ENCODE measurements at places on chromosomes 11 and 22.

GRCh38 chr11:2987881-2988861, 4.0 kb downstream of the NAP1L4 start:
- DNase-seq: peak; percentile 48

DNA sequence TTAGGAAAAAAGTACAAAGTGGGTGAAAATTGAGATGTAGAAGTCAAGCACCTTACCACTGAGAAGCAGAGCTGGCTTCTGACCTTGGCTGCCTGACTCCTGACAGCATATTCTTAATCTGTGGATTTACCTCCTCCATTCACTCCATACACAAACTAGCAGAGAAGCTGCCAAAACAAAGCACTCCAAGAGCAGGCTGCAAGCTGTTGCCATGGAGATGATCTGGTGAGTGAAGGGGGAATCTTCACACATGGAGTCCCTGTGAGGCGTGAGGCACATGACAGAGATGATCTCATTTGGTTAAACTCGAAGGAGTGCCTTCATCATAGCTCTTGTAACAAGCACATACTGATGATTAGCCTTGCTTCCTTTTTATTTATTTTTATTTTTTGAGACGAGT, 16.1 kb downstream of the COMMD9 start:
- DNase-seq: no peak

DNA sequence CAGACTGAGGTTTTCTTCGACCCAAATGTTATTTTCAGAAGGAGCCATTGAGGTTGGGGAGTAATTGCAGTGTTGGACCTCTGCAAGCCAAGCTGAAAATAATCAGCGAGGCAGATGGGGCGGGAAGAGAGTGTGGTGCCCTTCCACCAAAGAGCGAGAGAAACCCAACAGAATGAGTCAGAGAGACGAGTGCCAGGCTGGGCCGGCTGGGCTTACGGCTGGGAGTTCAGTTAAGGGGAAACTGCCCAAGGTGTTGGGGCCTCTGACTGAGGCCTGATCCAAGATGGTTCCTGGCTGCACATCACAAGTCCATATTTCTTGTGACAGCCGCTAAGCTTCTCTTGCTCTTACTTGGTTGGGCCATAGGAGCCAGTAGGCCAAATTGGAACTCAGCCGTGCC, 30.4 kb upstream of the CREB3L1 start:
- no peak for DNase-seq

GRCh38 chr11:44397586-44398178, 87.7 kb upstream of the ALX4 start:
- no peak for DNase-seq

GRCh38 chr11:10267821-10268220, 26.2 kb downstream of the SBF2 start:
- no peak for DNase-seq

GRCh38 chr22:44633647-44634046, 68.4 kb upstream of the PRR5 start:
- no peak for DNase-seq

DNA sequence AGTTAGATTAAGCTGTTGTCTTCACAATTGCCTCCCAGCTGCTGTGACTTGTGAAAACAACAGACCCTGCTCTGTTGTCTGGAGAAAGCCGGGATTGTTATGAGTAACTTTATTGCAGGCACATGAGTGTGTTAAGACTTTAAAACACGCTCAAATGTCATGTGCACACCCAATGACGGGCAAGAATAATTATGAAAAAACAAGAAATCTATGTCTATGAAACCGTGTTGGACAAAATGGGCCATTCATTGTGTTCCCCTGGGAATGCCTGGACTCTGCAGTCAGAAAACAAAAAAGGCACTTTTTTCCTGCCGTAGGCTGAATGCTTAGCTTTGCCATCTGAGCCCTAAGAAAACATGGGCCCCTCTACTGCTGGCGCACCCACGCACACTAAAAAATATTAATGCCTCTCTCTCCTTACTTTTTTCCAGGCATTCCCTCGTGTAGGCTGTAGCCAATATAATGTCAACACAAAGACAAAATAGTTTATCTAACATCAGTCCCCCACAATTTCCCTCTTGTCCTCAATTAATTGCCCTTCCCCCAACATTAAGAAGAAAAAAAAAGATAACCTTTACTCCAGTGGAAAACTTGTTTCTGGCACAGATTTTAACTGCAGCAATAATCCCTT, 207.9 kb downstream of the SOX6 start:
- no peak for DNase-seq

DNA sequence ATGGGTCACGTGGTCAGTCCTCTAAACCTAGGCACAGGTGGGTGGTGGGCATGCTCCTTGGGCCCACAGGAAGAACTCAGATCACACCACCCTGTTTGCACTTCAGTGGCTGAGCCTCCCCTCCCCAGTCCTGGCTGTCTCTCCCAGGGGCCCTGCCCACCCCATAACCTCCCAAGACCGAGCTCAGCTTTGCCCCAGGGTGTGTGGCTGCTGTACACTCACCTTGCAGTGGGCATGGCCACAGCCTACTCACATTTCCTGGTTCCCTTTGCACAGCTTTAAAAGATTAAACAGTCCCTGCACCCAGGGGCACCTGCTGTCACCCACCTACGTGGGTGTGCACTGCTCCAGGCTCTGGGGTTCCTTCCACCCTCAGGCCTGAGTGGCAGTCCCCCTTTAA, 13.8 kb downstream of the TRIOBP start:
- no peak for DNase-seq
